ENCODE measurements at places on chromosomes 16 and 17.

DNA sequence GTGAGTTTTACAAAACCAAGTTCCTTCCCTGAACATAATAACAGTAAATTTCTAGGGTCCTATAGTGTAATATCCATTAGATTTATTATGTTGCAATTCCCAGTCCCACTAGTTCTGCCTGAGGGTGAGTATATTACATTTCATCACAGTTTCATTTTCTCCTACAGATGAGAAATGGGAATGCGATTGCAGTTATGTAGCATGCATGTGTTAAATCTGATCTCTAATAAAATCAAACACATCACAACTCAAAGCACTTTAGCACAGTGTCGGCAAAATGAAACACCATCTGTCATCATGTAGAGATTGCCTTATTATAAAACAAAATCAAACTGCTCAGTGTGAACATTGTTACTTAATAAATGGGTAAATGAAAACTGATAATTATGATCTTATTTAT lies 180.5 kb upstream of the TOX3 start:
- no peak for DNase-seq

DNA sequence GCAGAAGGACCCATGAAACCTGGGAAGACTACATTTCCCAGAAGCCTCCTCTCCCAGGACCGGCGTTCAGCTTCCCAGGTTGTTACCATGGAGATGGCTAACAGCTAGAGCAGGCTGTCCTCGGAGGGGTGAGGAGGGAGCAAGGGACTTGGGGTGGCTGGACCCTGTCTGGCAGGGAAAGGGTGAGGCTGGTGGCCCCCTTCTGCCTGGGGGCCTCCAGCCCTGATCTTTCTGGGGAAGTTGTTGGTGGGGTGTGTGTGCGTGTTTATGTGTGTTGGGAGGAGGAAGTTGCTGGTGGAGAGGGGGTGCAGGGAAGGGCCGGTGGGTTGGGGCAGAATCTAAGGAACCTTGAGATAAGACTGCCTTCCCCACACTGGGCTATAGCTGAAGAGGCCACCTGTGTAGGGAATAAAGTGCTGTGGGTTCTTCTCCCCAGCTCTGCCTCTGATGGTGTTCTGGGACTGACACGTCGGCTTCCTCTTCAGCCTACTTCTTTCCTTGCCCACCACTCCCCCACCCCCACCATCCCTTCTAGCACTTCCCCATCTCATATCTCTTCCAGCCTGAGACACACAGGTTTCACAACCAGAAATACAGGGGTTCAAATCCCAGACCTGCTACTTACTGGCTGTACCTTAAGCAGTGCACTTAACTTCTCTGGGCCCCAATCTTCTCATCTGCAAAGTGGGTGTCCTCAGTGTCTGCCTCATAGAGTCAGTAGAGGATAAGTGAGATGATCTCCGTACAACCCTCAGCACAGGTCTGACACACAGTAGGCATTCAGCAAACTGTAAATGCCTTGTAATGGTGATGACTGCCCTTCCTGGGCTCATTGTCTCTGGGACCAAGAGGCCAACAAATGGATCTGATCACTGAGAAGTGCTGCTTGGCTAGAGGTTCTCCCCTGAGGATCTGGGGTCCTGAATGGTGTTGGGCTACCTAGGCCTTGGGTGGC lies at the start of gene DRC7:
DRC7 (plus strand) TSS at position 82 of the 955 bp plus-strand sequence. CDS start 3,144 bp downstream, outside the sequence.
- no peak for DNase-seq

- DNase-seq = no peak
Observed at GRCh38 chr17:38556239-38556638, 49.5 kb downstream of the SRCIN1 start.

DNA sequence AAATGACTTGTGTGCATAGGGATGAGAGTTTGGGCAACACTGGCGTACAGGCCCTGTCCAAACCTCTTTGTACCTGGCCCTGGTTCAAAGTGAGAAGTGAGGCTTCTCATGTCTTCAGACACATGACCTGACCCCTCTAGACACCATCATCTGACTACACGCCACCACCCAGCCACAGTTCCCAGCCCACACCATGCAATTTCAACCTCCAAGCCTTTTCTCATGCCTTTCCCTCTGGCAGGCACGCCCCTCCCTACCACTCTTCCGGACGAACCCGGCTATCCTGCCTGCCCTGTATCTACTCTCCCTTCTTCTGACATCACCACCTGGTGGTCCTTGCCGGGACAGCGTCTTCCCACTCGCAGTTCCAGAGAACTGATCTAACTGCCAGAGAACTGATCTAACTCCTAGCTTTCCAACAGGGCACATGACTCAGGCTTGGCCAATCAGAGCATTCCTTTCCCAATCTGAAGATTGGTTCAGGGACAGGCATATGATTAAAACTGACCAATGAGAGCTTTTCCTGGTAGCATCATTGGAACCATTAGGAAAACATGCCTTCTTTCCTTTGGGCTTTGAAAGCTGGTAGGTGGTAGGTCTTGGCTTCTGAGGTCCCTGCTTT lies 27.1 kb upstream of the IL21R start:
- peak; percentile 24 for DNase-seq

- DNase-seq = no peak
Observed at GRCh38 chr17:37389160-37389559, 13.4 kb downstream of the C17orf78 start.

GRCh38 chr17:62630365-62631085 lies 3.1 kb downstream of the MRC2 start:
- DNase-seq = no peak

GRCh38 chr16:10765772-10766171 lies 22.1 kb downstream of the NUBP1 start:
- no peak for DNase-seq

DNA sequence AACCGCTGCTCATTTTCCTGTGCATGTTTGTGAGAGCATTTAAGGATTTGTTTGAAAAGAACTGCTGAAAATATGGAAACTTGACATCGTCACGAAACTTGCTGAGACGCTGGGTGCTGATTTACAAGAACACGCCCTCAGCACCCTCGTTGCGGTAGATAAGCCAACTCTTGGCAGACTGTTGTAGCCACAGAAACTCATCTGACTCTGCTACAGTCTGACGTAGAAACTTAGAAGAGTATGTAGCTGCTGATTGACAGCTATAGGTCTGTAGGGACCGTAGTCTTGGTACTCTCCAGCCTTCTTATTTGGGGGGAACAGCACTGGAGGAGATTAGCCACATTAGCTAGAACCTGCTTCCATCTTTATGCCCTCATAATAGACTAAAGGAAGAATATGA lies 36.1 kb upstream of the MYH2 start:
- no peak for DNase-seq

GRCh38 chr17:37695726-37696125 lies 49.1 kb downstream of the HNF1B start:
- no peak for DNase-seq

GRCh38 chr16:450785-451512 lies 25.5 kb downstream of the RAB11FIP3 start:
- DNase-seq = no peak

DNA sequence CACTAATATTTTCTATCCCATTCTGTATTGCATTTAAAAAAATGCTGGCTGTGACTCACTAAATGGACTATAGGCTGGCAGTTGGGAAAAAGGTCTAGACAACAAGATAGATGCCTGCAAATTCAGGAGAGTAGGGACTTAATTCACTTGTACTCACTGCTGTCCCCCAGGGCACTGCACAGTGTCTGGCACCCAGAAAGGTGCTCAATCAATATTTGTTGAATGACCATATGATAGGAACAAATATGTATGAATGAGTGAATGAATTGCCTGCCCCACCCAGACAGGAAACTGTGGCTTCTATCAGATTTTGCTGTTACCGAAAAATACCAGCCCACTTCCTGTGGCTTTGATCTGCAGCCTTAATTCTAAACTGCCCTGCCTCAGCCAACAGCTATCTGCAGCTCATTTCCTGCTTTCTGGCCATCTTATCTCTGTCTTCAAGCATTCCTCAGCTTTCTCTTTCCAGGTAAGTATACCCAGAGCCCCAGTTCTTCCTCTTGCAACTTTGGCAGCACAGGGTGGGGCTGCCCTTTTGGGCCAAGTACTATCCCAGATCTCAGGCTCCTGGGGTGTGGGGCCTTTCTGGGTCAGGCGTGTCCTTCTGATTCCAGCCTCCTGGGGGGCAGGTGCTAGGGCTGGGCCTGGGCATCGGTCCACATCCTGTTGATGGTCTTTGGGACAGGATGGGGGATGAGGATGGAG lies 15.3 kb upstream of the TNS4 start:
- no peak for DNase-seq

GRCh38 chr16:71360378-71360777 lies 1.9 kb downstream of the CALB2 start:
- no peak for DNase-seq

- no peak for DNase-seq
Observed at GRCh38 chr17:15981208-15981607, 18.3 kb downstream of the ZSWIM7 start.

GRCh38 chr17:7839190-7839875 lies 5.3 kb downstream of the KDM6B start:
- no peak for DNase-seq

GRCh38 chr17:57927048-57927723 lies 28.0 kb downstream of the CUEDC1 start:
- peak; percentile 27 for DNase-seq

GRCh38 chr17:56897646-56898424 lies 16.0 kb downstream of the TRIM25 start:
- DNase-seq = no peak

DNA sequence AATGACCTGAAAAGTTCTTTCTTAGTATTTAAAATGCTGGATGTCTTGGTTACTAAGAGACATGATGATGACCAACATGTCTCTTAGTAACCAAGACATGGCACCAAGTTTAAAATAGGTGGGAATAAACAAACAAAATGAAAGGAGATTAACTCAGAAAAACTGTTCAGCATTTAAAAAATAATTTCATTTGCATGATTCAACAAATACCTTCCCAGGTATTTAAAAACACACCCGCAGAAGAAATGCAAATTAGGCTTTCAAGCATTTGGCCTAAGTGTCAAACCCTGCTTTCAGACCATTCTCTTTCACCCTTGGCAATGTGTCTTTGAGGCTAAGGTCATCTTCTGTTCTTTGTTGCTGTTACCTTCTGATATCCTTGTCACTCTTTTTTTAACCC lies 91.4 kb upstream of the CORO6 start:
- DNase-seq = no peak

GRCh38 chr17:50830352-50830751 lies 5.0 kb upstream of the WFIKKN2 start:
- DNase-seq = no peak

GRCh38 chr17:60127068-60128064 lies 22.4 kb upstream of the CA4 start:
- DNase-seq = no peak

GRCh38 chr17:59069856-59070255 lies 36.8 kb downstream of the TRIM37 start:
- DNase-seq = no peak

DNA sequence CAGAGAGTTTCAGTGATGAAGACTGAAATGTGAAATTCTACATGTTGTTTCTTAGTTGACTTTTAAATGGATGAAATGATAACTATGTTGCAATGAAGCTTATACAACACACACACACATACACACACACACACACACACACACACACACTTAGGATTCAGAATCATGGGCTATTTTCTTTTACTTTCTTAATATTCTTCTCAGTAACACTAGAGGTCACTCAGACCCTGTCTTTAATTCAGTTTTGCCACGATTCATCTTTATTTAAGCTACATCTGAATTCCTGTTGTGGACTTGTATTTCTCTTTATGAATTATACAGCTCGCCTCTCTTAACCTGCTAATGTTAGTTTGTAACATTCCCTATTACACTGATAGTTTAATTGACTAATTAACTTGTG lies 109.6 kb upstream of the GOT2 start:
- peak; percentile 8 for DNase-seq

DNA sequence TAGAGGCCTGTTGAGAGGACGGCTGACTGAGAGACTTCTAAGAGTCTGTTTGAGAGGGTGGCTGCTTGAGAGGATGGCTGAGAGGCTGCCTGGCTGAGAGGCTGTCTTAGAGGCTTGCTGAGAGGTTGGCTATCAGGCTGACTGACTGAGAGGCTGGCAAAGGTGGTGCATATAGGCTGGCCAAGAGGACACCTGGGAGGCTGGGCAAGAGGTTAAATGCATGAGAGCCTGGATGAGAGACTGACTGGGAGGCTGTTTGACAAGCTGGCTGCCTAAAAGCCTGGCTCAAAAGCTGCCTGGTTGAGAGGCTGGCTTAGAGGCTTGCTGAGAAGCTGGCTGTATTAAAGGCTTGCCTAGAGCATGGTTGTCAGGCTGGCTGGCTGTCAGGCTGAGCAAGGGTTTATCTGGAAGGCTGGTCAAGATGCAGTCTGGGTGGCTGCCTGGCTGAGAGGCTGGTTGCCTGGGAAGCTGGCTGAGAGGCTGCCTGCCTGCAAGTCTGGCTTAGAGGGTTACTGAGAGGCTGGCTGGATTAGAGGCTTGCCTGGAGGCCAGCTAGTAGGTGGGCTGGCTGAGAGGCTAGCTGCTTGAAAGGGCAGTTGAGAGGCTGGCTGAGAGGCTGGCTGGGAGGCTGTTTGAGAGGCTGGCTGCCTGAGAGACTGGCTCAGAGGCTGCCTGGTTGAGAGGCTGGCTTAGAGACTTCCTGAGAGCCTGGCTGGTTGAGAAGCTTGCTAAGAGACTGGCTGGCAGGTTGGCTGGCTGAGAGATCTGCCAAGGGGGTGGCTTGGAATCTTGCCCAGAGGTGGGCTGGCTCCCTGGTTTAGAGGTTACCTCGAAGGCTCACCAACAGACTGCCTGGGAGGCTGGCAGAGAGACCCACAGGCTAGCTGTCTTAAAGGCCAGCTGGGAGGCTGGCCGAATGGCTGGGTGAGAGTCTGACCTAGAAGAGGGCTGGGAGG lies 38.3 kb upstream of the ACSM2B start:
- no peak for DNase-seq

GRCh38 chr17:53543472-53543871 lies 279.3 kb upstream of the KIF2B start:
- DNase-seq = no peak

DNA sequence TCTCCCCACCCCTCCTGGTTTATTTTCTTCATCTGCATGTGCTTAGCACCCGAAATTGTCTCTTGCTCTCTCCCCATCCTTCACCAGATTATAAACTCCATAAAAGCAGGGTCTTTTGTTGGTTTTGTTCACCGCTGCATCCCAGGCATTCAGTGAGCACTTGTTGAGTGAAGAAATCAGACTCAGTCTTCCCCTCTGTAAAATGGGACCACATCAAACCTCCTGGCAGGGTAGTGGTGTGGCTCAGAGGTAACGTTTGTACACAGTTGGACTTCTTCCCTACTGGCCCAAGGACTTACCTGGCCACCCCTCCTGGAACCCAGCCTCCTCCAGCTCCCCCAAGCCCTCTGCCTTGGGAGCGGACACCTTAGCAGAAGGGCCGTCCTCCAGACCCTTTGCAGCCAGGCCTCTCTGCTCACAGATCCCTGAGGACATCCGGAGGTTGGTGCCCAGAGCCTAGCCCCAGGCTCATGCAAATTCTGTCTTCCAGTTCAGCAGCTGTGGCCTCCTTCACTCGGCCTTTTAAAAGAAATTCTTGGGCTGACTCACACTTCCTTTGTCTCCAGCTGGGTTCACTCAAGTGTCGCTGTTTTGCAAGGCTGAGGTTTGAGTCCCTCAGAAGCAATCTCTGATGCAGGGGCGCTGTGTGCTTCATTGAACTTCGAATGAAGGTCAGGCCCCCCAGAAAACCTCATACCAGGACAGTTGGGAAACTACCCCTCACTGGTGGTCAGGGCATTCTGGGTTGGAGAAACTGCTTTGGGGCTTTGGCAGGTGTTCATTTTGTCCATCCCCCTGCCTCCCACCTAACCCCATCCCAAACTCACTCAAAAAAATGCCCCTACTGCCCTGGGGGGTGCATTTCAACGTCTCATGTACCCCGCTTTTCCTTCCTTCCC lies 16.8 kb upstream of the RMI2 start:
- DNase-seq = peak; percentile 80
